T-cell (primary cell): ENCODE measurements at places on chromosomes 12 and 14.

DNA sequence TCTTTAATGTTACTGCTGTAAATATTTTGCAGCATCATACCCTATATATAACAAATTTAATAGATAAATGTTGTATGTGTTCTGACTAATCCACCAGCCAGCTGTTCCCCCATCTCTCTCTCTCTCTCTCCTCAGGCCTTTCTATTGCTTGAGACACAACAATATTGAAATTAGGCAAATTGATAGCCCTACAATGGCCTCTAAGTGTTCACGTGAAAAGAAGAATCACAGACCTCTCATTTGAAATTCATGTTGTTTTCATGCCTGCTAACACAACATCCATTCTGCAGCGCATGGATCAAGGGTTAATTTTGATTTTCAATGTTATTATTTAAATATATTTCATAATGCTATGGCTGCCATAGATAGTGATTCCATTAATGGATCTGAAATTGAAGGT, 1.8 kb upstream of the FSCB start:
- DNase-seq = no peak

DNA sequence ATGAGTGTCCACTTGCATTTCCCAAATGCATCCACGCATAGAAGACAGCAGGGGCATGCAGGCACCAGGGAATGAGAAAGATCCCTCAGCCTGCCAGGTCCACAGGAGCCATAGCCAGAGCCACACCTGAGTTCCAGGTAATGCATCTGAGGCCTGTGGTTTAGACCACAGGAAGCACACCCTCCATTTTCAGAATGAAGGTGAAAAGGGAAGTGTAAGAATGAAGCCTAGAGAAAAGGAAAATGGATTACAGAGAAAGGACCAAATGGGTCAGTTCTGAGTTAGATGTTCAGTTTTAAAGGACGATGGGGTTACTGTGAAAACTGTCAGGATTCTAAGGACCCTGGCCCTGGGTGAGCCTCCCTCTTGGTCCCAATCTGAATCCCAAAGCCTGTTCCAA, 1283.2 kb downstream of the TMEM121 start:
- DNase-seq = no peak

- no peak for DNase-seq
Observed at GRCh38 chr14:76304536-76305267, 71.2 kb upstream of the ESRRB start.

DNA sequence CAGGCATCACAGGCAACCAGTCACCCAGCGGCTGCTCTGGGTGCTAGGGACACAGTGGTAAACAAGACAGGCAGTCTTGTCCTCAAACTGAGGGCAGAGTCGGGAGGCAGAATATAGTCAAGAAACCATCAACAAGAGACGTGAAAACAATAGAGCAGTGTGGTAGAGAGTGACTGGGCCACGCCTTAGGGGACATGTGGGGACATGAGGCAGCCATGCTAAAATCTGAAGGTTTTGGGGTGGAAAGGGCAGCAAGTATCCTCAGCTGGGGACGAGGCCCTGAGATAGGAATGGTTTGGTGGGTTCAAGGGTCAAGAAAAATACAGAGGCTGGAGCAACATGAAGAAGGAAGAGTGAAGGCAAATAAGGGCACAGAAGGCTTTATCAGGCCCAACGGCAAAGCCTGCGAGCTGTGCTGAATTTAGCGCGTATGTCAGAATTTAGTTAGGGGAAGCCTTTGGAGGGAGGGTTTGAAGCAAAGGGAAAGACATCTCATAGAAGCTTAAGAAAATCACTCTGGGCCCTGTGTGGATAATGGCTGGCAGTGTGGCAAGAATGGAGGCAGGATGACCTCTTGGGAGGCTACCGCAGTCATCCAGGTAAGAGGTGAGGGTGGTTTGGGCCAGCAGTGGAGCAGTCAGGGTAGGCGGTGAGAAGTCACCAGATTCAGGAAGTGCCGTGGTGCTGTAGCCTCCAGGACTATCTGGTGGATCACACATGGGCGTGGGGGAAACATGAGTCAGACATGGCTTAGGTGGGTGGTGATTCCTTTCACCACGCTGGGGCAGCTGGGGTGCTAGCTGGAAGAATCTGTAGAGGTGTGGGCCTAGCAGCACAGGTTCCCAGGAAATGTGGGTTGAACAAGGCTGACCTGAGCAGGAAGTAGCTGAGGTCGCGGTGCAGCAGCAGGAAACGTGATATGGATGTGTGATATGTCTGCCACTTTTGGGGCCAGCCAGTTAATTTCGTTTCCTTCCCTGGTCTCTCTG, 3.0 kb downstream of the EVL start:
- peak; percentile 79 for DNase-seq

DNA sequence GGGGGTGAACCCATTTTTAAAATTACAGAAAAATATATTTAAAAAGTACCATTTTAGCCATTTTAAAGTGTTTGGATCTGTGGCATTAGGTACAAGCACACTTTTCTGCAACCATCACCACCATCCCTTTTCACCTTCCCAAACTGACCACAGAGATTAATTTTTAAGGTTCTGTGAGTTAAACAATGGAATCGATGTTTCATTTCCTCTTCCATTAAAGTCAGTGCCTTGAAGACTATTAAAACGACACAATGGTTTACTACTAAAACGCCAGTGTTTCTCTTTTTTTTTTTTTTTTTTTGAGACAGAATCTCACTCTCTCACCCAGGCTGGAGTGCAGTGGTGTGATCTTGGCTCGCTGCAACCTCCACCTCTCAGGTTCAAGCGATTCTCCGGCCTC, 78.1 kb upstream of the GPR68 start:
- DNase-seq = no peak

- no peak for DNase-seq
Observed at GRCh38 chr12:110906985-110907384, 13.4 kb downstream of the MYL2 start.

- no peak for DNase-seq
Observed at GRCh38 chr14:103453791-103454190, 68.6 kb downstream of the MARK3 start.

DNA sequence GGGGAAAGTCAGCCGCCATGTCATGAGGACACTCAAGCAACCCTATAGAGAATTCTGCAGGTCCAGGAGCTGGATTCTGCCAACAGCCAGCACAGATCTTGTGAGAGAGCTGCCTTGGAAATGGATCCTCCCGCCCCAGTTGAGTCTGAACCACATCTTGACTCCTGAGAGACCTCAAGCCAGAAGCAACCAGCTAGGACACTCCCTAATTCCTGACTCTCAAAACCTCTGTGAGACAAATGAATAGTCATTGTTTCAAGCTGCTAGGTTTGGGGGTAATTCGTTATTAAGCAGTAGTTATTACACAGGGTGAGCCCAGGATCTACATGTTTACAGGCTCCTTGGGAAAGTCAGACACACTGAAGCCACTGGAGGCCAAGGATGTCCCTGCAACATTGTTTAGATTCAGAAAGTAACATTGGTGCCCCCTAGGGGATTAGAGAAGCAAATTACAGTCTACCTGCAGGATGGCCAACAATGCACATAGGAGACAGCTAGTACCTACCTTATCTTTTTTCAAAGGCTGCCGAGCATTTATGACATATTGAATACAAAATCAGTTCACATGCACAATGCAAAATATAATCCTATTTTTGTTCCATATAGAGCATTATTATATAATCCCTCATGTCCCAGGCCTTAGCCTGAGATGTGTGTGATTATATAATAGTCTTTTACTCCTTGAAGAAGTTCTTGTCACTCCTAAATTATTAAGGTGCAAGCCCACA, 57.9 kb upstream of the FICD start:
- DNase-seq = no peak

- DNase-seq = no peak
Observed at GRCh38 chr12:96420277-96420835, 20.1 kb upstream of the CDK17 start.

DNA sequence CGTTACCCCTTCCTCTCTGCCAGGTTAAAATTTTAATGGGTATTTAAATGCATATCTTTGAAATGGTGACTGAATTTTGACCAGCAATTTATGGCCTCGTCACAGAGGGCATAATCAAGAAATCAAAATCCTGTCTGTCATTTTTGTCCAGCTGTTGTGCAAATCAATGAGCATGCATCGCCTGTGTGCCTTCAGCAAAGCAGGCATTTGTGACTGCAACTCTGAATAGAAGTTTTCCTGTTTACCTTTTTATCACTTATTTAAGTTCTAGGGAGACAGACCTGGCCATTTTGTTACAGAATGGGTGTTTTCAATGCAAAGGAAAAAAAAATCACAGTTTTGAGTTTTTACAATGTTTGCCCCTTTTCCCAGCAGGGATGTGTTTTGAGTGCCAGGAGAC, 107.4 kb downstream of the PPM1A start:
- DNase-seq = no peak

- DNase-seq = no peak
Observed at GRCh38 chr14:94690486-94690885, 78.3 kb downstream of the SERPINA3 start.

- no peak for DNase-seq
Observed at GRCh38 chr12:11202811-11203210, 16.1 kb upstream of the TAS2R42 start.

- DNase-seq = no peak
Observed at GRCh38 chr12:119672194-119672593, 4.3 kb downstream of the PRKAB1 start.

DNA sequence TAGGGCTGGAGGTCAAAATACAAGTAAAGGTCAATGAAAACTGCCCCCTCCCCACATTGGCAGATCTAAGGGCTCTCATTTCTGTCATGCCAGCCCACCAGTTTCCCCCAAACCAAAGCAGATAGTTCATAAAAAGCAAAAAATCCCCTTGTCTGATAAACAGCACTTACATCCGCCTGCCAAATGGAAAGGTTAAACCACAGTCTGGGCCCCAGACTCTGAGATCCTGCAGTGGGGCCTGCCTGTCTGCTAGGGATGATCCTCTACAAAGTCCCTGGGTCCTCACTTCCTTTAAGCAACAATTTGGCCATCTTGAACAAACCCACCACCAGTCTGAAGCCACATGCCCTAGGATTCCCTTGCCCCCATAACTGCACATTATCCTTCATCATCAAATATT, 9.7 kb upstream of the RPS26 start:
- no peak for DNase-seq

DNA sequence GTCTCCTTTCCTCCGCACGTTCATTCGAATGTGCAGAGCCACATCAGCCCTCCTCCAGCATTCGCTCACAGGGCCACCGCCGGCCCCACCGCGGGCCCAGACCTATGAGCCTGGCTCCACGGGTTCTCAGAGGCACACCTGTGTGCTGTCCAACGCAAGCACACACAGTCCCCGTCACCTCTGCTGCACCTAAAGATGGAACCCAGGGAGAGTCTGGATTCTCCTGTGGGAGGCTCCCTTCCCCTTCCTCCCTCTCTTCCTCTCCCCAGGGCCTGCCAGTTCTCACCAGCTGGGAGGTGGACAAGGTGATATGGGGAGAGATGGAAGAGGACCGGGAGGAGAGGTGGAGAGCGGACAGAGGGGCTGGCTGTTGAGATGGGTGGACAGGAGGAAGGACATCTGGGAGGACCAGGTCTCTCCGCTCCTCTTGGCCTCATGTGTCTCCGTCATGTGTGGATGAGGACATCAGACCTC, 4.9 kb upstream of the AQP6 start:
- no peak for DNase-seq

DNA sequence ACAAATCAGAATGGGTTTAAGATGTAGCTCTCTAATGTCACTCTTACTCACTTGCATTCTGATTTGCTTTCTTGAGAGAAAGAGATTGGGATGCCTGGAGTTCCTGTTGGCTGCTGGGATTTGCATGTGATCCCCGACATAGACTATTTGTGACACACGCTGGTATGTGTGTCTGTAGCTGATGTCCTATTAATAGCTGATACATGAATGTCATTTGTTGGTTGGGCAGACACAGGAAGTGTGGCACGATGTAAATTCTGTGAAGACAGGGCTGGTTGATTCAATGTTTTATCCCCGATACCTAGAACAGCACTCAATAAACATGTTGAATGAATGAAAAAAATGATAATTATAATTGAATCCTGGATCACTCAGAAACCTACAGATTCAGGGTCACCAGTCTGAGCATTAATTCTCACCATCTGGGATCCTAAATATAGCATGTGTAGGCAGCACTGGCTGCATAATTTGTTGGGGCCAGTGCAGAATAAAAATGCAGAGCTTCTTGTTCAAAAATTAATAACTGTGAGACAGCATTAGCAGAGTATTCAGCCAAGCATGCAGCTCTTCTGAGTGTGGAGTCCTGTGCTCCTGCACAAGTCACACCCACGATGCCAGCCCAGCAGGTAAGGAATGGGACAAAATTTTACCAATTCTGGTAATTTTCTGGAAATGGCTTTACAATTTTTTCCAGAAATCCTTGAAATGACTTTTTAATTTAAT, 35.5 kb upstream of the SOCS2 start:
- no peak for DNase-seq

DNA sequence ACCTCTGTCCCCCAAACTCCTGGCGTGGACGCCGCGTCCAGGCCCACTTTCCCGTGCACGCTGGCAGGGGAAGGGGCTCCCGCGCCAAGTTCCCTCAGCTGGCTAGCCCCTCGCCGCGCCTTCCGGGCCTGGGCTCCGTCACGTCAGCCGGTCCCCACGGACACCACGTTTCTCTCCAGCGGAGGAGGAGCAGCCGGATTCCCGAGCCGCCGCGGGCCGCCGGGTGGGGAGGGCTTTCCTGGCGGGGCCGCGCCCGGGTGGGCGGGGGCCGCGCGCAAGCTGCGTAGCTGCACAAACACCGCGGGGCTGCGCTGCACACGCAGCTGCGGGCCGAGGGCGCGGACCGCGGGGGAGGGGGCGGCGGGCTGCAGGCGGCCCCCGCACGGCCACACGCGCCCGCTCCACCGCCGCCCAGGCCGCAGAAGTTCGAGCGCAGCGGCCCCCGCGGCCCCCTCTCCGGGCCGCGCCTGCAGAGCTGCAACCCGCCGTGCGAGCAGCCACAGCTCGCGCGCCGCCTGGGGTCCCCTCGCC, 45.1 kb upstream of the PNMA1 start:
- peak; percentile 45 for DNase-seq

- no peak for DNase-seq
Observed at GRCh38 chr12:106583242-106584103, 669 bp downstream of the RFX4 start.

DNA sequence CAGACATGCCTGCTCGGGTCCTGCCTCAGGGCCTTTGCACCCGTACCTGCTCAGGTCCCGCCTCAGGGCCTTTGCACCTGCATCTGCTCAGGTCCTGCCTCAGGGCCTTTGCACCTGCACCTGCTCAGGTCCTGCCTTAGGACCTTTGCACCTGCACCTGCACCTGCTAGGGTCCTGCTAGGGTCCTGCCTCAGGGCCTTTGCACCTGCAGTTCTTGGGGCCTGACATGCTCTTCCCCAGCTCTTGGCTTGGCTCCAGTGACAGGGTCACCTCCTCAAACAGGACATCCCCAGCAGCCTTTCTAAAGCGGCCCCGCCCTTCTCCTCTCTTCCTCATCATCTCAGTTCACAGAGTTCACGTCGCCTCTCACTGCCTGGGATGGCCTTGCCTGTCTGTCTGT, 54.9 kb upstream of the NCOR2 start:
- no peak for DNase-seq

GRCh38 chr12:112294793-112295192, 87.4 kb downstream of the HECTD4 start:
- peak; percentile 15 for DNase-seq

DNA sequence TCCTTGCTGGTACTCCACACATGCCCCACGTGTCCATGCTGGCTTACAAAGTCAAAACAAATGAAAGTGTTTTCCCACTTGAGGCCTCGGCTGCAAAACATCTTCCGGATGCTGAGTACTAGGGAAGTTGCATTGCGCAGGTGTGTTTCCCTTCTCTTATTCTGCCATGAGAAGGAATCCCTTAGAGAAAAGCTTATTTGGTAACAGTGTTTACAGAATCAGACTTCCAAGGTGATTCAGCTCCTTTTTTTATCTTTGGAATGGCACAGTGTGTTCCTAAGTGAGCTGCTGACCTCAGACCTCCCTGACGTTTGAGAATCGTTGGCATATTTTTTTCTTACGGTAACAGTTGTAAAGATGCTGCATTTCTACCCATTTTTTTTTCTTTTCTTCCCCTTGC, 211.3 kb downstream of the ESR2 start:
- no peak for DNase-seq
